ENCODE measurements at places on chromosomes 12 and 14. TPM values are rescaled to one million over a fixed set of nuclear protein-coding genes. Genes with fewer than 3 reads are reported as not detected.

DNA sequence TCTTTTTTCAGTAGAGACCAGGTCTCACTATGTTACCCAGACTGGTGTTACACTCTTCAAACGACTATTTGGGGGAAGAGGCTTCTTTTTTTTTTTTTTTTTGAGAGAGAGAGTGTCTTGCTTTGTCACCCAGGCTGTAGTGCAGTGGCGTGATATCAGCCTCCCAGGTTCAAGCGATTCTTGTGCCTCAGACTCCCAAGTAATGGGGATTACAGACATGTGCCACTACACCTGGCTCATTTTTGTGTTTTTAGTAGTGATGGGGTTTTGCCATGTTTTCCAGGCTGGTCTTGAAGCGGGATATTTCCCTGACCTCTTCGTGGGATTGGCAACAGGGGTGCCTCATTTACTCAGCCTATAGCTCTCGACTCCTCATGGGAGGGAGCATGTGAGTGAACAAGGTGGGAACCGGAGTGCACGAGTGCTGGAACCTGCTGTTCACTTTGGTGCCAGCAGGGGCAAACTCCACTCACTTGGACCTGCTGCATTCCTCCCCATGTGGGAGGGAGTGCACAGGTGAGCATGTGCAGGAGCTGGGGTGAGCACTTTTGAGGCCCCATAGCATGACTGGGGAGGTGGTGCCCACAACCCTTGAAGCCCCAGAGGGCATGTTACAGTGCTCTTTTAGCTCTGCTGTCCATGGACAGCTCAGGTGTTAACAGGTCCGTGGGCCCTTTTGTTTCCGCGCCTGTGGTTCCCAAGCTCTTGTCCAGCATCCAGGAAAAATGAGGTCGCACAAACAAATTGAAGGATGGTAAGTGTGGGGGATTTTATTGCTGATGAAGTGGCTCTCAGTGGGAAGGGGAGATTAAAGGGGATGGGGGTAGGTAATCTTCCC, 79.1 kb upstream of the HECTD1 start:
- no peaks in the 10 kb centered on the region for H3K27me3 ChIP-seq
- no peaks in the 10 kb centered on the region for H3K4me1 ChIP-seq
- H3K36me3 ChIP-seq = no peaks in the 10 kb centered on the region
- H3K27ac ChIP-seq = no peak overlapping the region
- H3K4me3 ChIP-seq = no peak overlapping the region

DNA sequence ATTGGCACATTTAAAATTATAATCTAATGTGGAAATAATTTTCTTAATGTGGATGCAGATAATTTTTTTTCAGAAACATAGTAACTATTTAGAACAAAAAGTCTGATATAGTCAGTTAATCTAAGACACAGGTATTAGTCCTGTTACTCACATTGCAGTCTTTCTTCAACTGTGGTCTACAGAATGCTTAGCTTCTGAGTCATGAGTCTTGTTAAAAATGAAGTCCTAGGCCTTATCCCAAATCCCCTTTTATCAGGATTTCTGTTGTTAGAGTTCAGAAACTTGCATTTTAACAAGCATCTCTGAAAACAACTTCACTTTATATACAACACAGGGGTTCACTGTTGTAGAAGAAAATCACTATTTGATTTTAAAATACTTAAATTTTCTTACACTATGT, 112.2 kb downstream of the SLC16A7 start:
- H3K4me3 ChIP-seq = no peak overlapping the region
- H3K27ac ChIP-seq = no peak overlapping the region
- no peak for DNase-seq
- no peaks in the 10 kb centered on the region for H3K4me1 ChIP-seq

DNA sequence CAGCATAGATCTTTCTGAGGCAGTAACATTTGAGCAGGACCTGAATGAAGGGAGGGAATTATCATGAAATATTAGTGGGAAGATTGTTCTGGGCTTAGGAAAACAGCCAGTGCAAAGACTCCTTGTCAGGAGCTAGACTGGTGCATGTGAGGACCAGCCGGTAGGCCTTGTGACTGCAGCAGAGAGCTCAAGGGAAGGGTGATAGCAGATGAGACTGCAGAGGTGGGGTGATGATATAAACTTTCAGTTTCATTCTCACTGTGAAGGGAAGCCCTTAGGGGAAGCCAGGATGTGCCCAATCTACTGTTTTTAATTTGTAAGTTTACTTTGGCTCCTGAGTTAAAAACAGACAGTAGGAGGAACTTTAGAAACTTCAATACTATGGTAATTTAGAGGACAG, 12.4 kb downstream of the IL22 start:
- H3K27ac ChIP-seq = no peak overlapping the region
- DNase-seq = peak; percentile 38
- H3K27me3 ChIP-seq = no peaks in the 10 kb centered on the region
- no peak overlapping the region for H3K4me3 ChIP-seq
- H3K4me1 ChIP-seq = peaks cover 3% of the 10 kb centered on the region

GRCh38 chr12:83186419-83186818, 499.7 kb downstream of the TMTC2 start:
- peak; percentile 41 for DNase-seq
- no peak overlapping the region for H3K27ac ChIP-seq
- H3K4me3 ChIP-seq = no peak overlapping the region
- no peaks in the 10 kb centered on the region for H3K27me3 ChIP-seq

- H3K4me3 ChIP-seq = peak overlapping the region; percentile 13
- H3K27ac ChIP-seq = no peak overlapping the region
- peak; percentile 52 for DNase-seq
- H3K27me3 ChIP-seq = no peaks in the 10 kb centered on the region
- no peaks in the 10 kb centered on the region for H3K36me3 ChIP-seq
- peaks cover 11% of the 10 kb centered on the region for H3K4me1 ChIP-seq
Measured at GRCh38 chr12:27821259-27821973, 41.4 kb upstream of the MANSC4 start.

DNA sequence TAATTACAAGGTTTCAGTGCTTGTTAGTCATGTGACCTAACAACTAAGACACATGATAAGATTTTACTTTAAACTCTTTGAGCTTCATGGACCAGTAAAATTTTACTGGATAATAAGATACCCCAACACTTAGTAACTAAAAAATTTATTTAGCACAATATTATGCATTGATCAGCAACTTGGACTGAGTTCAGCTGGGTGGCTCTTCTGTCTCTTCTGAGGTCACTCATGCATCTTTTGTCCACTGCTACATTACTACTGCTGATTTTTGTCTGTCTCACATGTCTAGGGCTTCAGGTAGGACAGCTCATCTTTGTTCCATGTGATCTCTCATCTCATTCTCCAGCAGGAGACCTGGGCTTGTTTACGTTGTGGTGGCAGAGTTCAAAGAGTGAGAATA, 370.2 kb upstream of the TMTC1 start:
- no peaks in the 10 kb centered on the region for H3K27me3 ChIP-seq
- H3K27ac ChIP-seq = no peak overlapping the region
- no peaks in the 10 kb centered on the region for H3K36me3 ChIP-seq
- H3K4me1 ChIP-seq = no peaks in the 10 kb centered on the region
- DNase-seq = no peak

- H3K4me3 ChIP-seq = peak overlapping the region; percentile 55
- H3K27ac ChIP-seq = no peak overlapping the region
- DNase-seq = no peak
- H3K27me3 ChIP-seq = no peaks in the 10 kb centered on the region
Measured at GRCh38 chr14:73027546-73027945, 640 bp upstream of the ZFYVE1 start.

DNA sequence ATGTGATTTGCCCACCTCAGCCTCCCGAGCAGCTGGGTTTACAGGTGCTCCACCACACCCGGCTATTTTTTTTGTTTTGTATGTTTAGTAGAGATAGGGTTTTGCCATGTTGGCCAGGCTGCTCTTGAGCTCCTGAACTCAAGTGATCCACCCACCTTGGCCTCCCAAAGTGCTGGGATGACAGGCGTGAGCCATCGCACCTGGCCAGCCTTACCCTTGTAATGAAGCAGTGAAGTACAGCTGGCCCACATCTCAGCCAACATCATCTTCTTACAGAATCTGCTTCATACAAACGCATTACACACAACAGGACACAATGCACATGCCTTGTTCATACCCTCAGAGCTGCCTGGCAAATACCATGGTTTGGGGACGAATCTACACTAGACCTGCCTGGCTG, 31.3 kb upstream of the CHFR start:
- H3K27ac ChIP-seq = no peak overlapping the region
- H3K36me3 ChIP-seq = no peaks in the 10 kb centered on the region
- DNase-seq = no peak

DNA sequence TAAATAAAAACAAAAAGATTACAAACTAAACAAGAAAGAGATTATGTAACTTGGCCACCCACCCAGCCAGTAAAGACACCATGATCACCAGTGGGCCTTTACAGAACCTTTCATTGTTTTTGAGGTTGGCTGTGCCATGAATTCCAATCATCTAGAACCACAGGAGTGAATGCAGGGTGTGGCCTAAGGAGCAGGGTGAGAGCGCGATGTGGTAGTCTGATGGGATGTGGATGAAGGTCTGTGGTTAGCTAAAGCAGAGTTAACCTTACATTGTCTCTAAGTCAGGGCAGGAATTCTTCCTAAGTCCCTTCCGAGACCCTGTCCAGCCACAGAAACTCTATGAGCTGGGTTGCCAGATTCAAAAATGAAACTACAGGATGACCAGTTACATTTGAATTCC, 54.0 kb upstream of the CDKN3 start:
- no peaks in the 10 kb centered on the region for H3K36me3 ChIP-seq
- H3K4me3 ChIP-seq = no peak overlapping the region
- no peaks in the 10 kb centered on the region for H3K27me3 ChIP-seq
- no peak overlapping the region for H3K27ac ChIP-seq
- no peaks in the 10 kb centered on the region for H3K4me1 ChIP-seq

DNA sequence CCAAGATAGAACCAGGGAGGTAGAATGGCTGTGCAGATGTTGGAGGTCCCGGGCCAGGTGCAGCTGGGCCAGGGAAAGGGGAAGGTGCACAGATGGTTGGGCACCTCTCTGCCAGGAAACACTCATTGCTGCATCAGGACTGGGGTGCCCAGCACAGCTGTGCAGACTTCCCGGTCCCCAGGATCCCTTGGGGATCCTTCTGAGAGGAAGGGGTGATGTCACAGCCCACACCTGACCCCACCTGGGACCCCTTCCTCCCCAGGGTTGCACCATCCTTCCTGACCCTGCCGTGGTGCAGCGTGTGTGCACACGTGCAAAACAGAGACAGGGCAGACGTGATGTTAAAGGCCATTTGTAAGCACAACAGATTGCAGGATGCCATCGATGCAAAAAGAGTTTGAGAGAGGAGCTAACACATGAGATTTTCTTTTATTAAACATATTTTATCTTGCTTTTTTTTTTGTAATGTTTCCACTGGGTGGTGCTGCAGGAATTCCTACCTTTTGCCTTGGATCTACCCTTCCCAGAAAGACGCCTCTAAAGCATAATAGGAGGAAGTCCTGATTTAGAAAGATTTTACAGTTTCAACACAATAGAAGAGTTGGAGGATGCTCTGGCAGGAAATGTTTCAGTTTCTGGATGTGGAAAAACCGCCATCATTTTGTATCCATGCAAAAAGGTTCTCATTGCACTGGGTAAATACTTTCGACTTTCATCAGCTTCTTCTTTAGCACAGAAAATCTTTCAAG, 14.8 kb downstream of the ELK3 start:
- H3K36me3 ChIP-seq = no peaks in the 10 kb centered on the region
- H3K27me3 ChIP-seq = no peaks in the 10 kb centered on the region
- DNase-seq = no peak
- H3K4me3 ChIP-seq = no peak overlapping the region
- H3K4me1 ChIP-seq = no peaks in the 10 kb centered on the region
- H3K27ac ChIP-seq = no peak overlapping the region

GRCh38 chr12:112961074-112961473, 17.2 kb upstream of the OAS2 start:
- peaks cover 35% of the 10 kb centered on the region for H3K36me3 ChIP-seq
- H3K4me3 ChIP-seq = no peak overlapping the region
- H3K27ac ChIP-seq = no peak overlapping the region
- H3K4me1 ChIP-seq = no peaks in the 10 kb centered on the region

DNA sequence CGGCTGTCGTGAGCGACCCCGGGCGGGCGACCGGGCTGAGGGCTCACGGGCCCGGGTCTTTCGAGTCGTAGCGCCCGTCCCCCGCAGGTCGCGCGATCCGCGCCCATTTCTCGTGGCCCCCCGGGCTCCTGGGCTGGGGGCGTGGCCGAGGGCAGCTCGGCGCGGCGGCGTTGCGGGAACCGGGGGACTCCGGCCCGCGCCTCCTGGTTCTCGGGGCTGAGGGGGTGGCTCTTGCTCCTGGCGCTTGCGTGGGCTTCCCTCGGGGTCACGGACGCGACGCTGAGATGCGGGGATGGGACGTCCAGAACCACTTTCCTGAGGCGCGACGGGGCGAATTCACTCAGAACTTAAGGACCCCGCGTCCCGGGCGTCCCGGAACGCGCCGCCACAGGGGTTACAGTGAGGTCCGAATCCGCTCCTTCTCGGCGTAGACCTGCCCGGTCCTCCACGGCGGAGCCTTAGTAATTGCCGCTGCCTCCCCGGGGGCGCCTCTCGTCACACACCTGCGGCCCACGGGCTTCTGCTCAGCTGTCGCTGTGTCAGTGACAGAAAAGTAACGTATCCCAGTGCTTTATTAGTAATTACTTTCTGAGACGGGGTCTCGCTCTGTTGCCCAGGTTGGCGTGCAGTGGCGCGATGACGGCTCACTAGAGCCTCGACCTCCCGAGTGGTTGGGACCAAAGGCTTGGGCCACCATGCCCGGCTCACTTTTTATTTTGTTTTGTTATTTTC, 606 bp downstream of the EP400 start:
- no peaks in the 10 kb centered on the region for H3K4me1 ChIP-seq
- H3K36me3 ChIP-seq = no peaks in the 10 kb centered on the region
- no peaks in the 10 kb centered on the region for H3K27me3 ChIP-seq
- H3K4me3 ChIP-seq = peak overlapping the region; percentile 89

- H3K36me3 ChIP-seq = no peaks in the 10 kb centered on the region
- H3K4me3 ChIP-seq = no peak overlapping the region
- H3K27ac ChIP-seq = no peak overlapping the region
Measured at GRCh38 chr12:108614041-108614440, 16.2 kb upstream of the TMEM119 start.

- no peak overlapping the region for H3K27ac ChIP-seq
- no peak overlapping the region for H3K4me3 ChIP-seq
- DNase-seq = peak; percentile 52
- H3K36me3 ChIP-seq = no peaks in the 10 kb centered on the region
- no peaks in the 10 kb centered on the region for H3K27me3 ChIP-seq
Measured at GRCh38 chr14:64983439-64984310, 3.0 kb upstream of the FNTB start.

Gene LRP1
- polyA plus RNA-seq = 100 TPM

Gene BDKRB1
- 5.4 TPM for polyA plus RNA-seq

Gene PLEKHG7
- polyA plus RNA-seq = 0.54 TPM

Gene B4GALNT3
- 5.9 TPM for polyA plus RNA-seq

Gene RNF212B
- polyA plus RNA-seq = 0.34 TPM

Gene CCDC177
- 0.07 TPM for polyA plus RNA-seq

Gene STAB2
- 6.6 TPM for polyA plus RNA-seq

Gene MMP17
- polyA plus RNA-seq = 8.3 TPM

Gene GAS2L3
- polyA plus RNA-seq = 34.0 TPM

Gene PLEKHH1
- polyA plus RNA-seq = 110 TPM

Gene PAPLN
- polyA plus RNA-seq = 69.1 TPM
